Smooth muscle cell of bladder (primary cell): ENCODE measurements at places on chromosomes 3 and 15. TPM values are rescaled to one million over a fixed set of nuclear protein-coding genes. Genes with fewer than 3 reads are reported as not detected.

KNL1 gene
- total RNA-seq = 1.3 and 1.7 TPM in 2 replicates

WDR5B gene
- 4.1 and 4.8 TPM in 2 replicates for total RNA-seq

SENP7 gene
- total RNA-seq = 7.9 and 10.7 TPM in 2 replicates

CCR9 gene
- not detected in 2 replicates for total RNA-seq

MKRN2OS gene
- total RNA-seq = not detected in 2 replicates

CDV3 gene
- total RNA-seq = 131 and 153 TPM in 2 replicates

COL6A6 gene
- 0.14 and 1.2 TPM in 2 replicates for total RNA-seq

KNSTRN gene
- 11.0 and 11.1 TPM in 2 replicates for total RNA-seq

NCEH1 gene
- 6.3 and 9.2 TPM in 2 replicates for total RNA-seq

SIDT1 gene
- total RNA-seq = under 0.01 TPM in 1 of 2 replicates, not detected in the other

GOLGA8R gene
- 2.1 and 3.1 TPM in 2 replicates for total RNA-seq

GNAT1 gene
- not detected in 2 replicates for total RNA-seq

SLC28A2 gene
- total RNA-seq = under 0.01 TPM in 1 of 2 replicates, not detected in the other

HESX1 gene
- total RNA-seq = 0.14 and 0.65 TPM in 2 replicates

PLCH1 gene
- total RNA-seq = under 0.01 TPM in 2 replicates

PAQR5 gene
- 9.6 and 21.9 TPM in 2 replicates for total RNA-seq

CCR8 gene
- total RNA-seq = not detected in 2 replicates

BMF gene
- 4.6 and 5.3 TPM in 2 replicates for total RNA-seq

GP9 gene
- not detected in 2 replicates for total RNA-seq

FMN1 gene
- total RNA-seq = 0.43 and 1.0 TPM in 2 replicates

MYO9A gene
- total RNA-seq = 29.5 and 31.0 TPM in 2 replicates
